ENCODE measurements at places on chromosomes 3 and 15.

DNA sequence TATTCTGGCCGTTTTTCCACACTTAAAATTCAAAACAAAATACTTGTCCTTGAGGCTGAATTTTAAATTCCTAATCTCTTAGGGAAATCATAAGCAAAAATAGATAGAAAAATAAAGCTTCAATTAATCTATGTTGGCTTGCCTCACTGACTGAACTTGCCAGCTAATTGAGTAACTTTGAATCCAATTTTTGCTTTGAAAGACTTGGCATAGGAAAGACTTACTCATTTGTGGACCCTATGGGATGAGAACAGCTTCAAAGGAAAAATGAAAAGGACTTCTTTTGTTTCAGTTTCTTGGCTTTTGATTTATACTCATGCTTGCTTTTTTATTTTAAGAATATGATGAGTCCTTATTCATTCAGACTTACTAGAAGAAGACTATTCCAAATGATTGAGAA lies 370.7 kb upstream of the RARB start:
- DNase-seq = no peak

DNA sequence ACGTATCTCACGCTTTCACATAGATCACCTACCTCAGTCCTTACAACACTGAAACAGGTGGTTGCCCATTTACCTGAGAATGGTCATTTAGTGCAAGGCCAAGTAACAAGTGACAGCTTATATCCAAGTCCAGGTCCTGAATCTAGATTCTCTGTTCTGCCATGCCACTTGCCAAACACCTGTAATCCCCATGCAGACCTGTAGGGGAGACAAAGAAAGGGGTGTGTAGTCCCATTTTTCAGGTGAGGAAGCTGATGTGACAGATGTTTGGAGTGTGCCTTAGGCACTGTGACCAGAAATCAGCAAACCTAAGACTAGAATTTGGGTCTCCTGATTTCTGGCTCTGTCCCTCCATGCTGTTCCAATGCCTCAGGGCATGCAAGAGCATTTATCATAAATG lies 12.7 kb downstream of the ZNF35 start:
- no peak for DNase-seq

- DNase-seq = no peak
Measured at GRCh38 chr3:49255718-49256511, 21.1 kb downstream of the C3orf62 start.

DNA sequence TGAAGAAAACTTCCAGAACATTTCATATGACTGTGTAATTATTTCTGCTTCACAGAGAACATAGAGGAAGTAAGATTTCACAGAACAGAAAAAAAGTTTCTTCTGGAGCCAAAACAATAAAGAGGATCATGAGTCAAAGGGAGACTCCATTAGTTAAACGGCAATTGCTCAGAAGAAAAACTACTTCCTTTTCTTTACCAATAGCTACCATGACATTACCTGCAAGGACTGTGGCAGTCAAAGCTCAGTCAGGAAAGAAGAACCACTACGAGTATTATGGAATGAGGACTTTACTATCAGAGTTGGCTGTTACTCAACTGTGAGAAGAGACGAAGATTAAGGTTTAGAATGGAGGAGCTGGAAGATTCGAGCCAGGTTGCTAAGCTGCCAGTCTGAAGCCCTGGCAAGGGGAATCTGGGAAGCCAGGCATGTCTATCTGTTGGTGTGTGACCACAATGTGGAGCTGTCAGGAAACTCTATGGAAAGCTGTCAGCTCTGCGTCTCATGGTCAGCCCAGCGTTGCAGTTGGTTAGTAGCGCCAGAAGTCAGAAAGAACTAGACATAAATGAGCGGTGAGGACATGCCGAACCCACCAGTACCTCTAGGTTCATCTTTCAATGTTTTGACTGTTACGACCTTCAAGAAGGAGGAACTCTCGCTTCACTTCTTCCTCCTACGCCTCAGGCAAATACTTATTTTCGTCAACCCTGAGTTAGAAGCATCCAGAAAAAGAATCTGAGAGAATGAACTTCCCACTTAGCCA lies 604.3 kb downstream of the FGF12 start:
- no peak for DNase-seq

DNA sequence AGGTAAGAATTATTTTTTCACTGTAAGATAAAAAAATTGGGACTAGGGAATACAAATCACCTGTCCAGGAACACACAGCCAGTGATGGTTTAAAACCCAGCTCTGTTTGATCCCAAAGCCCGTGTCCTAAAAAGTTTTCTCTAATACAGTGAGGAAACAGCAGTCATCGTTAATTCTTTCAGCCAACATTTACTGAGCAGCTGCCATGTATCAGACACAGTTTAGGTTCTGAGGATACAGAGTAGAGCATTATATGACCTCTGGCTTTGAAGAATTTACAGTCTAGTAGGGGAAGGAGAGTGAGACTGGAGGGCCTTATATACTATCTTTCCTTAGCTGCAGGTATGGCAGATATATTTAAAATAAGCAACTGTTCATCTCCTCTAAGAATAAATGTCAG lies 82.7 kb downstream of the KCNMB2 start:
- DNase-seq = no peak

- no peak for DNase-seq
Measured at GRCh38 chr3:127214975-127215374, 22.0 kb downstream of the PRR23E start.

Data from nucleus accumbens (tissue), 56 donors.